ENCODE measurements at places on chromosomes 16 and 17.

DNA sequence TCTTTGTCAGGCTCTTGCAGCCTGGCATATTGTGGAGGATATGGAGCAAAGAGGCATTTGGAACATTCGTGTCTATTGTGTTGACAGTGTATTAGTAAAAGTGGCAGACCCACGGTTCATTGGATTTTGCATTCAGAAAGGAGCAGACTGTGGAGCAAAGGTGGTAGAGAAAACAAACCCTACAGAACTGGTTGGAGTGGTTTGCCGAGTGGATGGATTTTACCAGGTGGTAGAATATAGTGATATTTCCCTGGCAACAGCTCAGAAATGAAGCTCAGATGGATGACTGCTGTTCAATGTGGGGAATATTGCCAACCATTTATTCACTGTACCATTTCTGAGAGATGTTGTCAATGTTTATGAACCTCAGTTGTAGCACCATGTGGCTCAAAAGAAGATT, 44.5 kb downstream of the EFCAB13 start:
- no peaks in the 10 kb centered on the region for H3K27me3 ChIP-seq
- H3K36me3 ChIP-seq, result peaks cover 16% of the 10 kb centered on the region
- no peak overlapping the region for H3K4me3 ChIP-seq
- no peak for DNase-seq
- no peak overlapping the region for H3K27ac ChIP-seq
- H3K4me1 ChIP-seq, result no peaks in the 10 kb centered on the region

GRCh38 chr17:21303441-21304065, 19.0 kb downstream of the MAP2K3 start:
- no peak overlapping the region for H3K27ac ChIP-seq
- no peaks in the 10 kb centered on the region for H3K4me1 ChIP-seq
- H3K27me3 ChIP-seq, result no peaks in the 10 kb centered on the region
- DNase-seq, result peak; percentile 61
- peaks cover 10% of the 10 kb centered on the region for H3K36me3 ChIP-seq

GRCh38 chr17:10018461-10018891, 113.4 kb upstream of the RCVRN start:
- H3K4me3 ChIP-seq, result no peak overlapping the region
- H3K27ac ChIP-seq, result no peak overlapping the region
- H3K36me3 ChIP-seq, result no peaks in the 10 kb centered on the region
- peaks cover 53% of the 10 kb centered on the region for H3K4me1 ChIP-seq
- DNase-seq, result no peak

- no peak overlapping the region for H3K27ac ChIP-seq
- no peaks in the 10 kb centered on the region for H3K27me3 ChIP-seq
- H3K4me1 ChIP-seq, result peaks cover 1% of the 10 kb centered on the region
- no peak overlapping the region for H3K4me3 ChIP-seq
- no peaks in the 10 kb centered on the region for H3K36me3 ChIP-seq
These were observed 18.0 kb upstream of the TCF25 start for GRCh38 chr16:89855301-89855945.

DNA sequence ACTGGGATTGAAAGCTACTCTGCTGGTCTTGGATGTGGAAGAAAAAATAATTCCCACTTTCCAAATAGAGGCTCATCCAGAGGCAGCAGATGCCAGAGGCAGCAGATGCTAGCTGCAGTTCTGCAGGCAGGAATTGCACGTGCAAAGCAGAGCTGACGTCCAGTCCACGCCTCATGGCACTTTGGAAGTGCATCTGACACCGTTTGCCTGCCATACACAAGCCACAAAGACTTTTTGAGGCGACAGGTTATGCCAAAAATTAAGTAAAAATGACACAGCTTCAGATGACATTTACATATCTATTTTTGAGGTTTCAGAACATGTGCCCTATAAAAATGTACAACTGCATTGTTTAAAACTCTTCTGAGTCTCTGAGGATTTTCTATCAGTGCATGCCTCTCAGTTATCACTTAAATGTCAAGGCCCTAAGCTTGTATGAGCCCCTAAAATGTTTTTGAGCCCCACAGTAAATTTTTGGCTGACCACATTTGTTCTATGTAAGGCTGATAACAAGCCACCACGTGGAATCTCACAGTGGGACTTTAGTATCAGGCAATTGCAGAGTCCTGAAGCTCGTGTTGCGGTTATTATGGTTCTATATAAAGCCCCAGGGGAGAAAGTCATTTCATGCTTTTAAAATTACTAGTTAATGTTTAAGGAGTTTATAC, 239.2 kb downstream of the PRKCA start:
- H3K36me3 ChIP-seq, result no peaks in the 10 kb centered on the region
- no peak for DNase-seq
- peak overlapping the region; percentile 55 for H3K27ac ChIP-seq
- no peak overlapping the region for H3K4me3 ChIP-seq
- H3K4me1 ChIP-seq, result peaks cover 77% of the 10 kb centered on the region

GRCh38 chr17:45751466-45751865, 32.7 kb upstream of the CRHR1 start:
- no peak for DNase-seq
- peaks cover 16% of the 10 kb centered on the region for H3K27me3 ChIP-seq
- no peaks in the 10 kb centered on the region for H3K4me1 ChIP-seq

All from naive thymus-derived CD8-positive, alpha-beta T cell (primary cell).